ENCODE measurements at places on chromosomes 5 and 9.

GRCh38 chr5:683551-684481 lies 9.3 kb downstream of the TPPP start:
- DNase-seq, result no peak

DNA sequence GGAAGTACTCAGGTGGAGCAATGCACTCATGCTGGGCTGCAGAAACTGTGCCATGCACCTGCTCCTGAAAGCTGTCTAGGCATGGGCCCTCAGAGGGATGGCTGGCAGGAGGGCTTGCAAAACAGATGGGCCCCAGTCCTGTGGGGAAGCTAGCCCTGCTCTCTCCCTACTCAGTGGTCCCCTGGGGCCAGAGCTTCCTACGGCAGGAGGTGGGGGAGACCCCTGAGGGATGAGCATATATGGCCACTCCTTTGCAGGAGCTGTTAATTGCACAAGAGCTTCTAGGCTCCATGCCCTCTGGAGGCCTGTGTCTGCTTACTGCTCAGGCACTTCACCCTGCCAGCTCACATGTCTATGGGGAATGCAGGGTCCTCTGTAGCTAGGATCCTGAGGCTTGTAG lies 545.3 kb upstream of the PTPRD start:
- DNase-seq, result no peak

GRCh38 chr5:112707187-112708102 lies 30.2 kb upstream of the APC start:
- peak; percentile 71 for DNase-seq

- no peak for DNase-seq
Observed at GRCh38 chr9:110949081-110949480, 89.2 kb downstream of the LPAR1 start.

DNA sequence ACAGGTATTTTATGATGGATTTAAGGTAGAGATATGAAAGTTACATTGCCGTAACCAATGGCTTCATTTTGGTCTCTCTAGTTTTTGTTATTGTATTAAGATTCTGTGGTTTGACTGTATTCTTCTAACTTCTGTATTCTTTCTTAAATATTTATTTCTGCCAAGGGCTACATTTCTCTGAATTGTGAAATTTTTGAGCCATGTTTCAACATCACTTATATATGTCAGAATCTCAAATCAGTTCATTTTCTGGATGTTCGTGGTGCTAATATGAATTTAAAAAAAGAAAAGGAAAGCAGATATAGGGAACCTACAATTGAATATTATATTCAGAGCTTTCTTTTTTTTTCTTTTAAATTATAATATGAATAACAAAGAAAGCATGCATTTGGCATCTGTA lies 142.7 kb downstream of the ANXA1 start:
- no peak for DNase-seq

DNA sequence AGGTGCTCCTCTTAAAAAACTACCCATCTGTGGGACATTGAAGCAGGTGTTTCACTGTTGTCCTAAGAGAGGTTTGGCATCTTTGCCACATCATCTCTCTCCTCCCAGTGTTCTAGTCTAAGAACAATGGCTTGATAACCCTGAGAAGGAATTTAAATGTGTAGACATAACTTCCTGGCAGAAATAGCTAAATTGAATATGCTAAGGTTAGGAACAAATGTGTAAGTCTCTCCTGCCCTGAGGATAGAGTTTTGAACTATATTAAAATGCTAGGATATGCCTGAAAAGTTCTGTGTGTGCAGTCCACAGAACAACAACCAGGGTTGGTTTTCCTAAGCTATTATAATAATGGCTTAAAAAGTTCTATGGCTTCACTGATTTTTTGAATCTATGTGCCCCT lies 106.6 kb downstream of the LRRC70 start:
- DNase-seq, result no peak

- no peak for DNase-seq
Observed at GRCh38 chr9:94865582-94866452, 139.3 kb downstream of the AOPEP start.

DNA sequence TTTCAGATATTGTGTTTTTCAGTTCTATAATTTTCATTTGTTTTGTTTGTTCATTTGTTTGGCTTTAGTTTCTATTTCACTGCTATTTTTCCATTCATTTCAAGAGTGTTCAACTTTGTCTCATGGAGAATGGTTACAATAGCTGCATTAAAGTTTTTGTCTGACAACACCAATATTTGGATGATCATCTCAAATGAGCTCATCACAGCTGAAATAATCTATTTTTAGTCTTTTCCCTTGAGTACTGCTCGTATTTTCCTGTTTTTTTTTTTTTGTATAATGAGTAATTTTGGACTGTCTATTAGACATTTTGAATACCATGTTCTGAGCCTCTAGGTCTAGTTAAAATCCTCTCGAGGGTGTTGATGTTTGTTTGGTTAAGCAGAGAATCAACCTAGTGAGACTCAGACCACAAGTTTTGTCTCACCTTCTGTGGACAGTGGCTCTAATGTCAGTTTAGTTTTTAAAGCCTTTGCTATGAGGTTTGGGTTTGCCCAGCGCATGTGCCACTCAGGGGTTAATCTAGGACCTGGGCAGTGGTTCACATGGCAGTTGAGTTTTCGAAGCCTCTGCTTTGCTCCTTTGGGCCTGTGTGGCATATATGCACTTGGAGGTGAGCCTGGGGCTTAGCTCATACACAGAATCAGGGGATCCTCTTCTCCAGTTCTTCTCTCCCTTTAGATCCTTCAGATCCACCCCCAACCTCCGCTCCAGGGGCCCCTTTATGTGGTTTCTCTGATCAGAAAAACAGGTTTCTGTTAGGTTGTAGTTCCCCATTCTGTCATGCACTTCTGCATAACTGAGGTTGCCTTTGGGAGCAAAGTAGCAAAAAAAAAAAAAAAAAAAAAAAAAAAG lies 79.8 kb downstream of the ARSB start:
- no peak for DNase-seq

- no peak for DNase-seq
Observed at GRCh38 chr9:34500623-34501267, 22.0 kb downstream of the ENHO start.

DNA sequence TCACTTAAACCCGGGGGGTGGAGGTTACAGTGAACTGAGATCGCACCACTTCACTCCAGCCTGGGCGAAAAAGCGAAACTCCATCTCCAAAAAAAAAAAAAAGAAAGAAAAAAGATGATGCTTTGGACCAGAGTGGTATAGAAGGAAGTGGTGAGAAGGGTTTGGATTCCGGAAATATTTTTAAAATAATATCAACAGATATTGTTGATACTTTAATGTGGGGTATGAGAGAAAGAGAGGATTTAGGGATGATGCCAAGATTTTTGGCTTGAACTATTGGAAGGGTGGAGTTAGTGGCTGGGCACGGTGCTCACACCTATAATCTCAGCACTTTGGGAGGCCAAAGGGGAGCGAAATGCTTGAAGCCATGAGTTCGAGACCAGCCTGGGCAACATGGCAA lies 49.6 kb upstream of the PLIN2 start:
- no peak for DNase-seq

- no peak for DNase-seq
Observed at GRCh38 chr9:101639311-101639710, 44.5 kb upstream of the PPP3R2 start.

DNA sequence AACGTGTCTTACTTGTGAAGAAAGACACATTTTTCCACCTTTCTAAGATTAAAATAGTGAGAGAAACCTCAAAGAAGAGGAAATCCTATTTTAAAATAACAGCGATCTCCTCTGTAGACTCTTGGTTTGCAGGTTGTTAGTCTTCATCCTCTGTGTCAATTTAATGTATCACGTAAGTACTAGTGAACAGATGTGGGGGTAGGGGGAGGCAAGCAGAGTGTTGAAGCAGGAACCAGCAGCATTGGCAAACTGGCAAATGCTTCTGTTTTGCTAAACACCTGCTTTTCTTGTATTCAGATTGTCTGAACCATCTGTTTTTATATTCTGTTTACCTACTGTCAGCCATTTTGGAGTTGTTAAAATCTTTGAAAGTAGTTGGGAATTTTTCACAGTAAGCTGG lies 159.3 kb upstream of the TLX3 start:
- DNase-seq, result no peak

DNA sequence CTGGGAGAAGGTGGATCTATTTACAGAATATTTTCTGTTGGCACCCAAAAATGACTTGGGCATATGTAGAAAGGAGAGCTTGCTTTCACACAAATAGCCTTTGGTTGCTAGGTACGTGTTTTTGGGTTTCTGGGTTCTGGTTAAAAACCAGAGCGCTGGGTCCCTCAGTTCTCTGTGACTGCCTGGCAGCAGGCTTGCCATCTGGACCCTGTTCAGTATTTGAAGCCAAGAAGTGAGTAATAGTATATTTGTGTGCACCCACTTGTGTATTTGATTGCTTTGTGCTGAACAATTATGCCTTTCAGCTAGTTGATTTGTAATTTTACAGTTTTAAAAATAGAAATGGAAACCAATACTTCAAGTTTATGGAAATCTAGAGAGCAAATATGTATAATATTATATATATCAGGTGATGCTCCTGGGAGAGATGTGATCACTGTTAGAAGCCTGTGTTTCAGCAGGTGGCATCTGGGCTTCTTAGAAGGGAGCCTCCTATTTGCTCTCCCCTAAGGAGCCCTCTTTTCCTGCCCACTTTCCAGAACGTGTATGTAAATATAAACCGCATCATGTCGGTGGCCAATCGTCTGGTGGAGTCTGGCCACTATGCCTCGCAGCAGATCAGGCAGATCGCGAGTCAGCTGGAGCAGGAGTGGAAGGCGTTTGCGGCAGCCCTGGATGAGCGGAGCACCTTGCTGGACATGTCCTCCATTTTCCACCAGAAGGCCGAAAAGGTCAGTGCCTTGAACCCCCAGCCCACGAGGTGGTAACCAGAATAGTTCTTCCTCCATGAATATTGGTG lies 153.6 kb downstream of the TRIO start:
- no peak for DNase-seq

DNA sequence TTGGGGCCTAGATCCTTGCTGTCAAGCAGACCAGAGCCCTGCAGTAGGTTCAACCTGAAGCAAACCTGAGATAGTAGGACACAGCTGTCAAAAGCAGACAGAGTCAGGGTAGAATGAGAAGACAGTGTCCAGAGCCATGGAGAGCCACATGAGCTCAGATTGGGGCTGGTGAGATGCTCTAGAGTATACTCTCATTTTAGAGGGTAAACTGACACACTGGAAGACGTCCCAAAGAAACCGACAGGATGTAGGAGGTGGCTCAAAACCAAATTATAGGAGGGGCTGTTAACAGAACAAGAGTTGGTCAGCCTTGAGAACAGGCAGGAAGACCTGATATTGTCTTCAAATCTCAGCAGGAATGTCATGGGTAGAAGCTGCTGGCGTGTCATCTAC lies 11.5 kb downstream of the CCDC69 start:
- no peak for DNase-seq

DNA sequence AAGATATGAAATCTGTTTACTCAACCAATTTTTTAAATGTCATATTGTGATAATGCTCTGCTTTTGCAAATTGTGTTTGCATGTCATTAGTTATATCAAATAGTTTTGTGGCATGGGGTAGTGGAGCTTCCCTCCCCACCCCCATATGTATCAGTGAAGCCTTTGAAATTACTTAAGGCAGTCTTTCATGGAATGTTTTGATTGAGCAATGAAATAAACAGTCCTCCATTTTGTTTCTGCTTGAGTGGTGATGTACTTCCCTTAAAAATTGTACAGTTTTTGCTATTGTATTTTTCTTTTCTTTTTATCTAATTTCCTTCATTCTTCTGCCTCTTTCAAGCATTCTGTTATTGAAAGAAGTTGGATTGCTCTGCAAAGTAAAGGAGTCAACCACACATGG lies 3.5 kb downstream of the SOWAHA start:
- no peak for DNase-seq

DNA sequence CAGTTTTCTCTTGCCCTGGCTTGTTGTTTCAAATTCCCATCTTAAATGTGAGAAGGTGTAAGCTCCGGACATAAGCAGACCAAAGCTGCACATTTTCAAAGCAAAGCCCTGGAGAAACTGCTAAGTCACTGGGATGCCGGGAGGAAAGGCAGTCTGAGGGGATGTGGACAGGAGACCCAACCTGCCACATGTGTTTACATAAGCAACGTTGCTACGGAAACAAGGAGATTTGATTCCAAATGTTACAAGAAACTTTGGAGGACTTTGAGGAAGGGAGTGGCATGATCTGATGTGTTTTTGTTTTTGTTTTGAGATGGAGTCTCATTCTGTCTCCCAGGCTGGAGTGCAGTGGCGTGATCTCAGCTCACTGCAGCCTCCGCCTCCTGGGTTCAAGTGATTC lies 25.7 kb upstream of the INSYN2B start:
- DNase-seq, result no peak

DNA sequence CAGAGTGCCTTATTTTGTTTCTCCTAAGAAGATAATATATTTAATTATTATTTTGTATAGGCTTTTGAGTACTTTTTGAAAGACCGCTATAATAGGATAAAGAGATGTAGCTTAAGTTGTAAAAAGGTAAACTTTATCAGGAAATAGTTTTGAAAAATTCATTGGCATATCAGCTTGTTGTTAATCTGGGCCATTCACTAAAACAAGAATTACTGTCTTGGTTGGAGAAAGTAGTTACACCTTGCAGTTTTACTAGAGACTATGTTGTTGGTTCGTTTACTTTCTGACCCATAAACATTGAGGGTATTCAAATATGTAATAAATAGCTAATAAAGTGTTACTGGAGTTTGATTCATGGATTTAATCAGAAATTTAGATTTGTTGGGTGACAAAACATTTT lies 33.7 kb downstream of the TNPO1 start:
- no peak for DNase-seq

- DNase-seq, result no peak
Observed at GRCh38 chr5:30401479-30402058, 791.9 kb upstream of the CDH6 start.

- no peak for DNase-seq
Observed at GRCh38 chr5:146947181-146947941, 68.8 kb upstream of the PPP2R2B start.

DNA sequence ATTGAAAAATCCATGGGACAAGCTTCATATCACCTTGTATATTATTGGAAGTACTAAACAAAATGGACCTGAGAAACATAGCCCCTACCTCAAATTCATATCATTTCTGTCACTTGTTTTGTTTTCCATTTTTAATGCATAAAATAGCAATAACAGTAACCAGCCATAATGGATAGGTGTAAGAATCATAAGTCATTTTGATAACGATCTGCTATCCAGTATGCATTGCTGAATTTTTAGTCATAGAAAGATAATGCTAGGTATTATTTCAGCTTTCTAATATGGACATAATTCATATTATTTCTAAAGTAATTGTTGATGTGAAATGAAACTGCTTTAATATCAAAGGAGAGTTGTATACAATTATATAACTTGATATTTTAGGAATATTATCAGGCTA lies 1.1 kb upstream of the LRRC70 start:
- DNase-seq, result no peak

Measured in cortex of kidney (tissue), 1 donor.